NCI-H345 (cell line): ENCODE measurements at places on chromosomes 4 and X.
A peak's percentile ranks its signal among the peaks of the same experiment; 100 is the strongest.

DNA sequence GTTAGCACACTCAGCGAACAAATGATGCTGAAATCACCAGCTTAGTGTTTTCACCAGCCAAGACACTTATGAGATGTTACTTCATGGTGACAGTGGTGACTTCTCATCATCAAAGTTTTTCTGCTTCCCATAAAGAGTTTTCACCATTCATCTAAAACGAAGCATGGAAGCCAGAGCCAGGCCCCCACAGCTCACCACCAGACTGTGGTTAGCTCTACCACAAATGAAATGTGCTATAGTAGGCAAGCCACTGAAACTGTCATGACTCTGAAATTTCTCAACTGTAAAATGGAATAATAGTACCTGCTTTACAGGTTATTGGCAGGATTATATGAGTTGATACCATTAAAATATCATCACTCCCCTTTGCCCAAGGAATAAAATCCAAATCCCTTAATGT is 56.4 kb upstream of the HHIP start:
- no peak for DNase-seq

GRCh38 chr4:177555007-177555574 is 112.9 kb upstream of the AGA start:
- DNase-seq, result no peak

DNA sequence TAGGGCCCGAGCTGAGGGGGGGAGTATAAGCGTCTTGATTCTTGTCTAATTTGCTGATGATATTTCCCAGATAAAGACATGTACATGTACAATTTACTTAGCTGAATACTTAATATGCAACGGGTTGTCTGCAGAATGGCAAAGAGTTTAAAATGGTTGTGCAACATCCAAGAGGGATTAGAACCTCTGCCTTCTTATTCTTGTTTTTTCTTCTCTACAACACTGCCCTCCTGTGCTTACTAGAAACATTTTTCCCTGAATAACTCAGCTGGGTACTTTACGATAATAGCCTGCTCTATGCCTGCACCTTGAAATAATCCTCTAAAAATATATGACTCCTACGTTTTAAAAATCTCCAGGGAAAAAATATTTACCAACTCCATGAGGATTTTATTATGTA is 41.8 kb downstream of the INTS12 start:
- peak; percentile 4 for DNase-seq

- DNase-seq, result no peak
Measured at GRCh38 chr4:53116954-53117353, 248.9 kb downstream of the SCFD2 start.

GRCh38 chr4:112272292-112272691 is 13.4 kb downstream of the TIFA start:
- DNase-seq, result no peak

DNA sequence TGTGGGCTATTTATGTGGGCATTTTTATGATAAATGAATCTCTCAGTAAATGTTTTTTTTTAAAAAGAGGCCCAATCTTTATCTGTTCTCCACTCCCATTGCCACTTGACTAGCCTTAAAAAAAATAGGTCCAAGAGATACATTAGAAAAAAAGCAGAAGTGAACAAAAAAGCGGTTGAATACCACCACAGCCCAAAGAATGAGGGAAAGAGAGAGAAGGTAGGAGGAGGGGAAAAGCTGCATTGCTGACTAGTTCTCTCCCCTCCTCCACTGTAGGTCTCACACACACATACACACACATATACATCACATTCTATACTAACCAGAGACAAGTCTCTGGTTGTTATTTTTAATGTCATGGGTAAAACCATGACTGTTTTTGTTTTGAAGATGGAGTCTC is 95.8 kb upstream of the IL13RA1 start:
- no peak for DNase-seq

DNA sequence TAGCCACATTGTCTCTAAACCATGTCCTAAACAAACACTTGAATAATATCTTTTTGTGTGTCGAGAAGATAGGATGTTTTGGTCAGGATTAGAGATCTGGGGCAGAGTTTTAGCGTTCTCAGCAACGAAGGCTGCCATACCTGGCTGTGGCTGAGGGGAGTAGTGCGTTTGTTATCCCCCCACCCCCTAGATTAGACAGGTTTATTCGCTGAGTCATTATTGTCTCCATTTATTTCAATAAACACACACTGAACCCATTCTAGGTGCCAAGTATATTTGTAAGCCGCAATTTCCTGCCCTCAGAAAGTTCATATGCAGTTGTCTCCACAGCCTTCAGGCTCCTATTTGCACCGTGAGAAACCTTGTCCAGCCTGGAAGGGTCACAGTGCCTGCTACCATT is 1684.8 kb upstream of the TENM3 start:
- DNase-seq, result no peak

- peak; percentile 80 for DNase-seq
Measured at GRCh38 chr4:123649645-123650391, 253.2 kb downstream of the SPRY1 start.

- no peak for DNase-seq
Measured at GRCh38 chr4:3475041-3475712, 12.1 kb downstream of the DOK7 start.

DNA sequence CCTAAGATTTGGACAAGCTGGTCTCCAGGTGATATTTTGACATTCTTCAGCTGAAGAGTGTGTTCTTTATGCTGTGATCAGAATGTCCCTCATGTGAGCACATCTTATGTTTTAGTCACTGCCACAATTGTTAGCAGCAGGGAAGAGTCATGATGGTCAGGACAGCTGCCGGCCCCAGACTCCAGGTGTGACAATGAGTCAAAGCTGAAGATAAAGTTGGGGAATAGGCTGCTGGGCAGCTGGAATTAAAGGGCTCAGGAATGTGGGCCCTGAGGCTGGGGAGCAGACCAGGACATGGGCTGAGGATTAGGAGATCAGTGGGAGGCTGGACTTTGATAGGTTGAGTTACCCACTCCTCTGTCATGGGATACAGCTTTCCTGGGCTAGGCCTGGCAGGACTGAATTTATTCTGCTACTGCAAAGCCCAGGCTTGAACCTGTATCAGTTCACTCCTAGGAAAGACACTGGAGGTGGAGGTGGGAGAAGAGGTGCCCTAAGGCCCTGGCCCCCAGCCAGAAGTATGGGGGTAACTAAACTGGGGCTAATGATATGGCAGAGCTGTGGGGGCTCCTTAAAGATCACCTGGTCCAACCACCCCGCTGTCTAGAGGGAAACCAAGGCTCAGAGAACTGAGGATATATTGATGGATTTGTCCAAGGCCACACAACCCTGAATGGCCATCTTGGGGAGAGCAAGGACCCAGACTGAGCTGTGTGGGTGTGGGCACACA is 119.5 kb downstream of the PJA1 start:
- no peak for DNase-seq

DNA sequence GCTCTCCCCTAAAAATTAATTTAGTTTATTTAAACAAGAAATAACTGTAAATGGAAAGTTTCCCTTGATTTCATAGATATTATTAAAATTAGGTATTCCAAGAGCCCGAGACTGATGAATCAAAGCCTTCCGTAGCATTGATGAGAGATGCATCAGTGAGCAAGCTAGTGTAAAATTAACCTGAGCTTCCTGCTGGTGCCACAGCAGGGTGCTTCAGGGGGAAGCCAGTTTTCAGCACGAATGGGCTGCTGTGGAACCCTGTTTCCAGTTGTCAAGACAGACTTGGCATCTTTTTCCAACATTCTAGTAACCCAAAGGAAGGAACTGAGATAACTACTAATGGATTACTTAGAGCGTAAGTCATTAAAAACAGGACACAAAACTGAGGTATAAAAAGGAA is 221.7 kb downstream of the RBMX2 start:
- DNase-seq, result peak; percentile 46
